ENCODE measurements at places on chromosomes 16 and 17. TPM values are rescaled to one million over a fixed set of nuclear protein-coding genes. Genes with fewer than 3 reads are reported as not detected.

Gene GDPD3
- total RNA-seq: 2.2 TPM

Gene FAM83G
- total RNA-seq: 25.5 TPM

Gene ZNF385C
- total RNA-seq: 1.4 TPM

DNA sequence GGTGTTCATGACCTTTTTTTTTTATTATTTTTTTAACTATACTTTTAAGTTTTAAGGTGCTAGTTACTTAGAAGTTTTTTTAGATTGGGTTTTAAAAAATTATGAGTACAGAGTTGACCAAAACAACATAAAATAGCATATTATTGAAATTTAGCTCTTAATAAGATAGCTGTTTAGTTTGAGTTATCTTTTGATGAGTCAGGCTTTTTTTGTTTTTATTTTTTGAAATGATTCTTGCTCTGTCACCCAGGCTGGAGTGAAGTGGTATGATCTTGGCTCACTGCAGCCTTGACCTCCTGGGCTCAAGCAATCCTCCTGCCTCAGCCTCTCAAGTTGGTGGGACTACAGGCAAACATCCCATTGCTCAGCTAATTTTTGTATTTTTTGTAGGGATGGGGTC, 13.6 kb downstream of the ZNF750 start:
- peaks cover 23% of the 10 kb centered on the region for H3K36me3 ChIP-seq
- H3K27me3 ChIP-seq: no peaks in the 10 kb centered on the region
- no peak overlapping the region for H3K27ac ChIP-seq

DNA sequence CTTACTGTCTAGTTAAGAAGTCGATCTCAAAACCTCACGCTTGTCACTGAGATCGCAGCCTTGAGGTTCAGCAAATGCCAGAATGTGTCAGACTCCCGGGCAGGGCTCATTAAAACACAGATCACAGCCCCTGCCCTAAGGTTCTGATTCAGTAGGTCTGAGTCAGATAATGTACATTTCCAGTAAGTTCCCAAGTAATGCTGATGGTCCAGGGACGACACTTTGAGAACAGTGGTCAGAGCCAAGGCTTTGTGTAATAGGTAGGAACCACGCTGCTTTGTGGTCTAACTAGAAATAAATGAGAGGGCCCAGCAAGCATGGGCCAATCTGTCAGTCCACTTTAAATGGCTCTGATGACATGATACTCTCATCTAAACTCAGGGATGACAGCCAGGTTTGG, 228.6 kb downstream of the ZFHX3 start:
- H3K27me3 ChIP-seq: no peaks in the 10 kb centered on the region
- H3K27ac ChIP-seq: no peak overlapping the region
- H3K36me3 ChIP-seq: no peaks in the 10 kb centered on the region
- no peak for DNase-seq

GRCh38 chr16:17633181-17633951, 162.6 kb upstream of the XYLT1 start:
- H3K27ac ChIP-seq: peak overlapping the region; percentile 16
- no peak for DNase-seq
- no peaks in the 10 kb centered on the region for H3K36me3 ChIP-seq
- H3K27me3 ChIP-seq: no peaks in the 10 kb centered on the region

DNA sequence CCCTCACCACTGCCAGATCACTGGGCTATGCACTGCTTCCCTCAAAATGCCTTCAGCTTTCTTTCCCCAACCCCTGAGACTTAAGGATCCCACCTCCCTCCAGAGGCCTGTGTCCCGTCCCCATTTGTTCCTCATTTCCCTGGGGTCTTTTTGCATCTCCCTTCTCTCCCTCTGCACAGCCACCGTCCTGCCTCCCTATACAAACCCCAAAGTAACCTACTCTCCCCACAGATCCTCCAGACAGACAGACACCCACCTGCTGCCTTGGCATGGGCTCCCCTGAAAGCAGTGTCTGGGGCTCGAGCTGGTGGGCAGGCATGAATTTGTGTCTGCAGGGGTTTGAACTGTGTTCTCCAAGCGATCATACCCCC, 69.4 kb upstream of the TNRC6C start:
- H3K4me3 ChIP-seq: no peak overlapping the region
- H3K27ac ChIP-seq: no peak overlapping the region
- DNase-seq: no peak

DNA sequence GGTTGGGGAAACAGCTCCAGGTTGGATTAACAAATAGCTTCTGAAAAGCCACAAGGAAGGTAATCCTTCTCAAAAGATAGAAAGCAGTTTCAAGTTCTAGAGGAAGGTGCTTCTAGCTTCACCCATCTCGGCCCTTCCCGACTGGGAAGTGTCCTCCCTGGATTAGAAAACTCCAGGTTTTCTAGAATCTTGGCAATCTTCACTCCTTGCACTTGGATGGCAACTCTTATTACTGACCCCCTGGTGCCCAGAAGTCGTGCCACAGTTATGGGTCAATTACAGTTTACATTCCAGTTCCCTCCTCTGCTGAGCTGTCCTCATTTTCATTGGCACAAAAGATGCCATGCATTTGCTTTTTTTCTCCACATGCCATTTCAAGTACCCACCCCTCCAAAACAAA, 65.6 kb downstream of the SMG6 start:
- peaks cover 64% of the 10 kb centered on the region for H3K36me3 ChIP-seq
- no peak for DNase-seq
- no peaks in the 10 kb centered on the region for H3K27me3 ChIP-seq
- no peak overlapping the region for H3K4me3 ChIP-seq

- no peaks in the 10 kb centered on the region for H3K36me3 ChIP-seq
- H3K27me3 ChIP-seq: no peaks in the 10 kb centered on the region
- DNase-seq: peak; percentile 26
Observed at GRCh38 chr17:77965352-77965751, 6.8 kb downstream of the TNRC6C start.

All from endodermal cell (in vitro differentiated cells).